ENCODE measurements at places on chromosomes 2 and 18.

DNA sequence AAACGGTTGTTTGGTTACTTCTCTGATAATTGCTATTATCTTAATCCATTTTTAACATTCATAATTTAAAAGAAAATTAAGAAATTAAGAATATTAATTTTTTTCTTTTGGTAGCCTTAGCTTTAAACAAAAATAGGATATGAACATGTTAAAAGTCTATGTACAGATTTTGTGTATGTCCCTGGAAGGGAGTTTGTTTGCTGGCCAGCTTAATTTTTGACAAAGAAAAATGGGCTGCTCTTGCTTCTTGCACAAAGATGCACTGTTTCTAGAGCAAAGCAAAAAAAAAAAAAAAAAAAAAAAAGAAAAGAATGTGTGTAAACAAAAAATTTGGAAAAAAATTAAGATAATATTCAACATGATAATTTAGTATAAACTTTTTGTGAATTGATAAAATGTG is 1.3 kb downstream of the RFTN2 start:
- DNase-seq: no peak

- DNase-seq: no peak
Observed at GRCh38 chr2:122166820-122167219, 411.4 kb downstream of the TSN start.

DNA sequence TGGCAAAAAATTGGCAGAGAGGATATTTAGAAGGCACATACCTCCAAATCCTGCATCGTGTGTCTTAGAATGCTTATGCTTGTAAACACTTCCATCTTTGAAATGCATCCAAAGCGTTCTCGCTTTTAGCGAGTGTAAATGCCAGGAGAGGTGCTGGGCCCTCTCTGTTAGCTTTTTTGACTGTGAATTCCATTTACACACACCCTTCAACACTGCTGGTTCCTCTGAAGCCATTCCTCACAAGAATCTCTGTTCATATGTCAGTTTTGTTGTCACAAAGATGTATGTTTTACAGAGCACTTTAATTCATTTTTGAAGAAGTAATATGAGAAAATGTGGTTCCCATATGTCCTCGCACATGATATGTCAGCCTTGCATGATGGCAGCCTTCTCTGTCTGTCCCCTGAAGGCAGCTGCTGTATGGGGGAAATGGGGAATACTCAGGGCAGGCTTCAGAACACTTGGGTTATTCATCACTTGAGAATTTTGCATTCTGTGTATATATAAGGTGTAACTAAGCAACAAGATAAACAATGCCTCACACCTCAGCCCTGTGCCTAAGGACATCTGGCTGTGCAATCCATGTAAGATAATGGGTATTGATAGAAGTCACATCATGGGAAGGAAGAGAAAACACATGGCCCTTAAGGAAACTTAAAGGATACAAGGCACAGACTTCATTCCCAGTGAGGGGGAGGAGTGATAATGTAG is 52.3 kb downstream of the RAB27B start:
- peak; percentile 66 for DNase-seq

DNA sequence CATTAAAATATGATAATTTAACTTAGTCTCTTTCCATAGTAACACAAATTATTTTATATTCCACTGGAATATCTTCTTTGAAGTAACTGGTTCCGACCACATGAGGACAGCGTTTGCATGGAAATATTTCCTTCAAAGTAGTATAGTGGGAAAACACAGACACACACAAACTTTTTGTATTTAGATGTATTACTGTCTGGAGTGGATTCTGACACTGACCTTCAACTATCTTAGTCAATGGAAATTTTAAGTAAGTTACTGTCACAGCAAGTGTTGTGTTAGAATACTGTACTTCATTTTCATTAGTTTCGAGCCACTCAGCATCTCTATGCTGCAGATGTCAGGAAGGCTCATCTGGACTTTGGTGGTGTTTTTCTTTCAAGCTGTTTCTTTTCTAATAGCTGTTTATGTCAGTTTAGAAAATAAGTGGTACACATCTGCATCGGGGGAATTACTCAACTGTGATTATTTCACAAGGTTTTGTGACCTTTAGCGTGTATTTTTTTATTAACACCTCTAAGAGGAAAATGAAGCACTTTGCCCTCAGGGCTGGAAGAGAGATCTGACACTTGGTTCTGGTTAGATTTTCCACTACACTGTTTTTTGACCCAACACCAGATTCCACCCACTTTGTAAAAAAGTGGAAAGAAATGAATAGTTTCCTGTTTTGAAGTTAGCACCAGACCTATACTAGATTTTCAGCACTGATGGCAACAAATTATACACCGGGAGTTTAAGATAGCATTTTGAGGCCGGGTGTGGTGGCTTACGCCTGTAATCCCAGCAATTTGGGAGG is 18.9 kb upstream of the THOC1 start:
- DNase-seq: peak; percentile 16

DNA sequence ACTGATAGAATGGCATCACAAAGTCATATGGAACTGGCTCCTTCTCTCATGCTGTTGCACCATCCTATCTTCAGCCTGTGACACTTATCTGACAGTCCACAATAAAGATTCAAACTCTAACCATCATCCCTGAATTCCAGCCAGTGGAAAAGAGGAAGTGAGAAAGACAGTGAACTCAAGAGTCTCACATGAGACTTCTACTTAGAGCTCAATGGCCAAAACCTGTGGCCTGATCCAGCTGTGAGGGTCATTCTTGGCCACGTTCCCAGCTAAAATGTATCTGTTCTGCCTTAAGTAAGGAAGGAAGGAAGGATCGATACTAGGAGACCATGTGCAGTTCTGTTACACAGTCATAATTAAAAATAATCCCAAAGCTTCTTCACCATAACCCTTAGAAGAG is 73.6 kb downstream of the RND3 start:
- no peak for DNase-seq

Measured in astrocyte (in vitro differentiated cells and primary cell).